Coronary artery (tissue), 2 donors: ENCODE measurements at places on chromosomes 7 and 10.

- no peak for DNase-seq
These were observed 41.4 kb downstream of the GSDME start for GRCh38 chr7:24715661-24716479.

- no peak for DNase-seq
These were observed 50.2 kb downstream of the SND1 start for GRCh38 chr7:127702052-127702652.

DNA sequence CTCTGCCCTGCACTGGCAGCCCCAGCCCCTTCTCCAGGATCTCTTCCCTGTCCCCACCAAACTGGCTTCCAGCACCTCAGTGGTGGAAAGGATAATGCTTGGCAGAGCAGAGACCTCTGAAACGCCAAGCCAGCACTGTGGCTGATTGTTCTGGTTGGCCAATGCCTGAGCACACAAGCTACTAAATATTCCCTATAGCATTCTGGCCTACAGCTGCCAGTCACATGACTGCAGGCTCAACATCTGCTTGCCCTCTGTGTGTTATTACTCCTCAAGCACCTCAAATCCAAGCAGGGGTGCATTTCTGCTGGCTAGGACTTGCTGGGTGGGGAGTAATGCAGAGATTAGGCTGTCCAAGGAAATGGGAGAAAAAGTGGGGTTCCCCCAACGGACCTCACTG is 6.1 kb downstream of the TBATA start:
- peak; percentile 64 for DNase-seq

GRCh38 chr7:105101864-105102263 is 87.9 kb downstream of the KMT2E start:
- DNase-seq, result no peak

DNA sequence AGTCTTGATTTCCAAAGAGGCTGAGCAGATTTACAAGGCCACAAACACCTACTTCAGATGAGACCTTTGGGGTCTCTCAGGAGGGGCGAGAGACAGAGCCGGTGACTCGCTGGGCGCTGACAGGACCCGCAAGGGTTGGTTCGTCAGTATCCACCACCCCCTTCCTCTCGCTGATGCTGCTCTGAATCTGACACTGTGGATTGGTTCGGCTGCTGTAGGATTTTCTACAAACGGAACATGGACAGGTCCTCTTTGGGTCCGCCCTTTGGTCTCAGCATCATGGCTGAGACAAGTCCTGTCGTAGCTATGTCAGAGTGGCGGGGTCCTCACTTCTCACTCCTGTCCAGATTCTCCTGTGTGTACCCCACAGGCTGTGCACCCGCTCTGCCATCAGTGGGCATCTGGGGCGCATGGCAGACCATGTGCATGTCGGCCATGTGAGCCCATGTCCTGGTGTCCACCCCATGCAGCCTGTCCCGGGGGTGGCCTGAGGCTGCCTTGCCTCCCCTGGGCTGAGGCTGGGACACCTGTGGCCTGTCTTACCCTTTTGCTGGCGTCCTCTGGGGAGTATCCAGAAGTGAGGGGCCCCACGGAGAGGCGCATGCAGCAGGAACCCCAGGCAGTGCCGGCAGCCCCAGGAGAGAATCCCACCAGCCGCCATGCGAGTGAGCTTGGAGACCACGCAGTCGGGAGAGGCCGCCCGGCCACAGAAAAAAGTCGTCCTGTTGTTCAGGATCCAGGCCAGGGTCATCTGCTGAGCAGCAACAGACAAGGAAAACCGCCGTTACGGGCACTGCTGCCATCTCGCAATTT is 21.6 kb upstream of the FAM20C start:
- DNase-seq, result no peak

- DNase-seq, result no peak
These were observed 69.5 kb downstream of the SEC61G start for GRCh38 chr7:54689394-54690049.

GRCh38 chr7:88243345-88243909 is 23.6 kb upstream of the SRI start:
- no peak for DNase-seq

GRCh38 chr7:47142169-47142866 is 439.6 kb downstream of the TNS3 start:
- no peak for DNase-seq

DNA sequence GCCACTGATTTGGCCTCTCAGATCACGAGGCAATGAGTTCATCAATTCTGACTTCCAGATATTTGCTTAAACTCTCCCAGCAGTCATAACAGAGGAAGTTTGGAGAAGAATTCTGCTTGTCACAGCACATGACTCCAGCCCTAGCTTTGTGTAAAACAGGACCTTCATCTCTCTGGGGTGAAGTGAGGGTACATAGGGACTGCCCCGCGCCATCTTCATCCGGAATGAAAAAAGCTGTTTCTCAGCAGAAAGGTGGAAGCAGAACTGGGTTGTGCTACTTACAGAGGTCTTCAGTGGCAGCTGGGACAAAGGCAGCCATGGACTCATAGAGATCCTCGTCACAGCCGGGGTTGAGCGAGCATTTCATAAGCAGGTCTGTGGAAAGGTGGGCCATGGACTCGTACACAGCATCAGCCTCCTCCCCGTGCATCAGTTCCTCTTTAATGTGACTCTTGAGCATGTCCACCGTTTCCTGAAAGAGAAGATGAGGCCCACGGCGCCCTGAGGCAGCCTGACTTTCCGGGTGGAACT is 58.4 kb upstream of the TM9SF3 start:
- DNase-seq, result no peak

DNA sequence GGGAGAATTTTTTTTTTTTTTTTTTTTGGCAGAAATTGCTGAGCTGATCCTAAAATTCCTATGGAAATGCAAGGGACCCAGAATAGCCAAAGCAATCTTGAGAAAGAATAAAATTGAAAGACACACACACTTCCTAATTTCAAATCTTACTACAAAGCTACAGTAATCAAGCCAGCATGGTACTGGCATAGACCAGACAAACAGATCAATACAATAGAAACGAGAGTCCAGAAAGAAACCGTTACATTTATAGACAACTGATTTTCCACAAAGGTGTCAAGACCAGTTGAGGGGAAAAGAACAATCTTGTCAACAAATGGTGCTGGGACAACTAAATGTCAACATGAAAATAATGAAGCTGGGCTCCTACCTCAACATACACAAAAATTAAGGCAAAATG is 34.5 kb downstream of the LARP4B start:
- no peak for DNase-seq

- DNase-seq, result no peak
These were observed 179.7 kb downstream of the GLI3 start for GRCh38 chr7:42057331-42057730.

- no peak for DNase-seq
These were observed 246.0 kb downstream of the ELFN1 start for GRCh38 chr7:1915956-1916600.

GRCh38 chr10:71796749-71797405 is 23.6 kb upstream of the VSIR start:
- no peak for DNase-seq

DNA sequence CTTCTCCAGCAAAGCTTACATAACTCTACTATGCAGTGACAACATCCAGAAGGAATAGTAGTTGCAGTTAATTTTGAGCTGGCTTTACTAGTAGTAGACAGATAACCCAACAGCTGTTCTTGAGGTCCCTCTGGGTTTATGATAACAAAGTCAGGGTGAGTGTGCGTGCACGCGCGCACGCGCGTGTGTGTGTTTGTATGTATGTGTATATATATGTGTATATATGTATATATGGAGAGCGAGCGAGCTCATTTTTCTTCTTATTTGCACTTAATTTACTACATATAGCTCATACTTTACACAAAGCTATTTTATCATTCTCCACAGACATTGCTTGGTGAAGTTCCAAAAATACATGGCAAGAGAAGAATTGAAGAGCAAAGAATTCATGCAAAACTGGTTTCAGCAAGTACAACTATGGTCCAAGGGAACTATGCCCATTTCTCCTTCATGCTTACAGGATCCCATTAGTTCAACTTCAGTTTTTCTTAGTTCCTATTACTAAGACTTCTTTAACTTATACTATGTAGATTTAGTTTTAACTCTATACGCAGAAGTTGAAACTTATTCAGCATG is 105.9 kb upstream of the TMEM168 start:
- DNase-seq, result no peak

GRCh38 chr7:158111049-158111751 is 476.4 kb downstream of the PTPRN2 start:
- no peak for DNase-seq

DNA sequence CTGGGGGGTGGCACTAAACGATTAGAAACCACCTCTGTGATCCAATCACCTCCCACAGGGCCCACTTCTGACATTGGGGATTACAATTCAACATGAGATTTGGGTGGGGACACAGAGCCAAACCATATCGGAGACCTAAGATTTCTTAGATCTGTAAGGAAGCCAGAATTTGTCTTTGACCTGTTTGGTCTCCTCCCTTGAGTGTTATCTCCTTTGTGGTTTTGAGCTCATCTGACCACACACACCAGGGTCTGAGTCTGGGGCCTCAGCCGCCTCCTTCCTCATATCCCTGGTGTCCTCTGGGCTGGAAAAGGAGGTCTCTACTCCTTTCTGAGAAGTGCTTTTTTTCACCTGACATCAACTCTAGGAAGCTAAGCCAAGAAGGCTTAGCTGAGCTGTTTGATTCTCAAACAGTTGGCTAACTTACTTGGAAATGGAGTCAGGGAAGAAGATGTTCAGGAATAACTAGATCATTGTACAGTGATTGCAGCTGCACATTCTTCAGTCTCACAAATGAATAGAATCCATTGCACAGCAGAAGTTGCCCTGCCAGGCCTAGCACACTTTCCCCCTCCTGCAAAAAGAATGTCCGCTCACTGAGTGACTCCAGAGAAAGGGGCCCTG is 167.4 kb downstream of the ARHGAP21 start:
- no peak for DNase-seq

DNA sequence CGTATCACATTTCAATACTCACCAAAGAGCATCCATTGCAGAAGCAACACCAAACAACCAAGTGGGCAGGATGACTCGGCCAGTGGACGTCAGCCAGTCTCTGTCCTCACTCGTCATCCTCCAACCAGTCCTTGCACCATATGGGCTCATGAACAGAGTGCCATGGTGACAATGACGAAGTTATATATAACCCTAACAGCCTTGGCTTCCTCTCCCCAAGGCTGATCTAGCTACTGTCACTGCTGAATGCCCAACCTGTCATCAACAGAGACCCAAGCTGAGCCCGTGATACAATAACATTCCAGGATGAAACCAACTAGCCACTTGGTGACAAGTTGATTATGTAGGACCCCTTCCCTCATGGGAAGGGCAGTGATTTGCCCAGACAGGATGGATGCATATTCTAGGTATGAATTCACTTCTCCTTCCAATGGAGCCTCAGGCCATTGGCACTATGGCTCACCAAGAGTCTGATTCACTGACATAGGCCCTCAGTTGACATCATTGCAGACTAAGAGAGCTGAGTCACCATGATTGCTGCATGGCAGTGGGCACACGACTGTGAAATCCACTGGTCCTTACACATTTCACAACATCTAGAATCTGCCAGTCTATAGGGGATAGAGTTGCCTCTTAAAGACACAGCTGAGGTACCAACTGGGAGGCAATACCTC is 26.3 kb upstream of the PPIF start:
- no peak for DNase-seq

GRCh38 chr7:96026010-96026409 is 253.7 kb downstream of the DYNC1I1 start:
- DNase-seq, result no peak

- DNase-seq, result no peak
These were observed 26.7 kb downstream of the WAC start for GRCh38 chr10:28559618-28560017.

- DNase-seq, result no peak
These were observed 8.2 kb downstream of the CCSER2 start for GRCh38 chr10:84336406-84337090.

GRCh38 chr10:59079386-59080226 is 96.8 kb upstream of the PHYHIPL start:
- no peak for DNase-seq

DNA sequence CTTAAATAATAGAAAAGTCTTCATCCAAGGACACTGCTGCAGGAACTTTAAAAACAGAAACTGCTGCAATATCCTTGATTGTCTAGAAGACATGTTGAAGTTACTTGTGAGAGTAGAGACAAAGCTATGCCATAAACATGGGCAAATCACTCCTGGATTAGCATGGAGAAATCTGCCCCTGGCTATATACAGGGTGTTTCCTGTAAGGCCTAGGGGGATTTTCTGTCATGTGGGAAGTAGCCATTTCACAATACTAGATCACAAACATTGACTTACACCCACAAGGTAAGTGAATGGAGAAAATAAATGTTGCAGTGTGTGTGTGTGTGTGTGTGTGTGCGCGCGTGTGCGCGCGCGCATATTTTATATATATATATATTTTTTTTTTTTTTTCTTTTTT is 35.2 kb upstream of the PDK4 start:
- DNase-seq, result no peak

- no peak for DNase-seq
These were observed 185.2 kb upstream of the DGKB start for GRCh38 chr7:15087771-15088170.

DNA sequence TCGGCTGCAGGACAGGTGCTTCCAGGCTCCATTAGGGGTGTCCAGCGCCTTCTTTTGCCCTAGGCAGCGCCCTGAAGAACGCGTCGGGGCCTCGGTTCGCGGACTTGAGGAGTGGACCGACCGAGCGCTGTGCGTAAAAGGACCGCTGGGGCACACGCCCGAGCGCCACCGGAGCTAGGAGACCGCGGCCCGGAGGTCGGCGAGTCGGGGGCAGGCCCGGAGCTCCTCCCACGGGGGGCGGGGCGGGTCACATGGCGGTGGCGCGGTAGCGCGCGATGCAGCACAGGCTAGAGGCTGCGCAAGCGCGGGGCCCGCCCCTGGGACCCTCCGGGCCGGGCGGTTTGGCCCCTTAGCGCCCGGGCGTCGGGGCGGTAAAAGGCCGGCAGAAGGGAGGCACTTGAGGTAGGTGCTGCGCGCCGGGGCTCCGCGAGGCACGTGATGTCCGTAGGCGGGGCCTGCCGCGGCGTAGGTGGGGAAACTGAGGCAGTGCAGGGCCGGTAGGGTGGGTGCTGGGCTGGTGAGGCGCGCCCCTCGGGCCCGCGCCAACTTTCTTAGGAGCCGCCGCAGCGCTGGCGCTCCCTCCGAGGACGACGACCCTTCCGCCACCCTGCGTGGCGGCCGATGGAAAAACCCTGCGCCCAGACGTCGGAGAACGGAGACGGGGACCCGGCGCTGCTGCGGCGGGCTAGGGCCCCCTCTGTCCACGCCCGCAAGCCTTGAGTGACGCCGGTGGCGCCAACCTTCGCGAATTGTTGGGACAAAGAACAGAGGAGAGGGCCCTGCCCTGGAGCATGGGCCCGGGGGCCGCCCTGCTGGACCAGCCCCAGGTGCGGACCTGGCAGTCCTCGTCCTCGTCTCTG is at the start of gene PRXL2A:
Gene PRXL2A, plus strand, starts transcription at position 310 of the 860 bp plus-strand sequence. CDS start 11,917 bp downstream, outside the sequence.
- peak; percentile 83 for DNase-seq

- no peak for DNase-seq
These were observed 1.0 kb upstream of the PAX2 start for GRCh38 chr10:100744136-100744986.
